CD8-positive, alpha-beta memory T cell (primary cell): ENCODE measurements at places on chromosomes 2 and 18.
A peak's percentile ranks its signal among the peaks of the same experiment; 100 is the strongest.

- H3K36me3 ChIP-seq, result no peaks in the 10 kb centered on the region
- no peak for DNase-seq
- H3K27me3 ChIP-seq, result peaks cover 17% of the 10 kb centered on the region
- no peak overlapping the region for H3K4me3 ChIP-seq
Observed at GRCh38 chr2:127680706-127681287, 5.5 kb upstream of the LIMS2 start.

DNA sequence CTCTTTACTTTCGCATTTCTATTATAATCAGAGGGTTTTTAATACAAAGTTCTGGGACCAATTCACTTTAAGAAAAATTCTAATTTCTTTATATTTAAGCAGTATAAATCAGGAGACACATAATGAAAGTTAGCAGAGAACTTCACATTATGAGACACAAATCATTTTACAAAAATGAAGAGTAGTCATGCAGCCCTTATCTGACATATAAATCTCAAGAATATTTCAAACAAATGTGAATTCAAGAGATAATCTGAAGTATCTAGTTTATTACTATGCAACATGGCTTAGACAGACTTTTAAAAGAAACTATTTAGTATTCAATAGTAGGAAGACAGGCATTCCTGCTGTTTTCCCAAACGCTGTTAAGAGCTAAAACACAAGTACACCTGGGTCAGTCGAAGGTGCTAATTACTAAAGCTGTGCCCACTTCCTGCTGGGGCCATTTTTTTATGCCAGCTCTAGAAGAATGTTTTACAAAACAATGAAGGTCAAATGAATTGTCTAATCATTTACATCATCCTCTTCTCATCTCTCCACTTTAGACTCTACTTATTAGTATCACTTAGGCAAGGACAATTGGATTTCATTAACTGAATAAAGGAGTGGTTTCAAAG lies 40.2 kb downstream of the CWC22 start:
- no peaks in the 10 kb centered on the region for H3K4me1 ChIP-seq
- no peak for DNase-seq
- no peak overlapping the region for H3K4me3 ChIP-seq

- no peak for DNase-seq
- no peak overlapping the region for H3K27ac ChIP-seq
- H3K27me3 ChIP-seq, result peaks cover 16% of the 10 kb centered on the region
Observed at GRCh38 chr2:231034291-231034882, 2.9 kb upstream of the C2orf72 start.

DNA sequence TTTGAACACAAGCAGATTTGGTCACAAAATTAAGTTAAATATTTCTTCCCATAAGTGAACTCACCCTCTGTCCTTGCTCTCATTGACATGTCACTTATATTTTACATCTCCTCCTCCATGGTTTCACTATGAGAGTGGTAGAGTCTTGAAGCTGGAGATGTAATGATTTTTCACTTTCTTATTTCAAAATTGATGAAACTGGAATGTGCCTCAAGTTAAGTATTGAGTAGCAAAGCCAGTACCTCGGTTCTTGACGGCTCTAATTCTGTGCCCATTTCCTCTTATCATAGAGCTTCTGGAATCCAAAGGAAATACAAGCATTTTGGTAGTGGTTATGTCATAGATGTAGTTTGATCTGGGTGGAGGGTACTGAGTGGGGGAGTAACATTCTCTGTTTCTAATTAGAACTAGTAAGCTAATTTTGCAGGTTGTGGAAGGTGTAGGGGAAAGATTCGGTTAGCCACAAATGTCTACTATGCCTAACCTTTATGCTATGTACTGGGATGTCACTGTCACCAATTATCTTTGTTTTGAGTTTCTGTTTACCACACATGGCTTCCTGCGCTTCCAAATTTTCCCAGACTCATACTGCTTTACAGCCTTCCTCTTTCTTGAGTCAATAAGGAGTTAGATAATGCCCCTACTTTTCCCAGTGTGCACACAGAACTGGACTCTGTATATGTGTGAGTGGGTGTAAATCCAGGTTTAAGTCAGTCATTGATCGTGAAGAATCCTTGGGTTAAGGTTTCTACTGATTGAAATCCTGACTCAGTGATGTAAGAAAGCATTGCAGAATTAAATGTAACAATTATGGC lies 96.8 kb downstream of the DIS3L2 start:
- H3K4me1 ChIP-seq, result no peaks in the 10 kb centered on the region
- H3K4me3 ChIP-seq, result no peak overlapping the region
- H3K27me3 ChIP-seq, result no peaks in the 10 kb centered on the region
- no peaks in the 10 kb centered on the region for H3K36me3 ChIP-seq
- no peak overlapping the region for H3K27ac ChIP-seq

- no peaks in the 10 kb centered on the region for H3K4me1 ChIP-seq
- no peak overlapping the region for H3K4me3 ChIP-seq
- no peaks in the 10 kb centered on the region for H3K36me3 ChIP-seq
- DNase-seq, result peak; percentile 11
- no peaks in the 10 kb centered on the region for H3K27me3 ChIP-seq
- H3K27ac ChIP-seq, result no peak overlapping the region
Observed at GRCh38 chr2:235594041-235594440, 100.2 kb downstream of the AGAP1 start.

DNA sequence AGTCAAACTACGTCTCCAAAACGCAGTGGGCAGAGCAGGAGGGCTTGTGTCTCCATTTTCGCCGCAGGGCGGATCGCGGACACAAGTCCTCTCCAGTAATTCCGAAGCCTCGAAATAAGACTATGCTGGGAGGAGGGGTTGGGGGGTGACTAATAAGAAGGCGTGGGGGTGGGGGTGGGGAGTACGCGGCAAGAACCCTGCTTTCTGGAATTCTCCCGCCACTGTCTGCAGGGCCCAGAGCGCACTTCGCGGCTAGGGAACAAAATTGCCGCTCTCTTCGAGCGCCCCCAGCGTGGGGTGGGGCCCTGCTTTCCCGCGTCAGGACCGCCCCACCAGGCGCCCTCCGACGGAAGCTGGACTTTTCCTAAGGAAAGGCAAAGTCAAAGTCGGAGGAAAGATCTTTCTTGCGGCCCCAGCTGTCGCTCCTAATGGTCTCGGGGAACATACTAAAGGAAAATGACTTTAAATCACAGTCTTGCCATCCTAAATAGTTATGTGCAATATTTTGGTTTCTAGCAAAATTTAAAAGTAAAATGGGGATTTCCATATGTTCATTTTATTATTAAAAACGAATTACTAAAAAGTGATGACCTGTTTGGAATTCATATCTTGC lies 11.9 kb downstream of the NR4A2 start:
- H3K4me1 ChIP-seq, result peaks cover 29% of the 10 kb centered on the region
- no peak for DNase-seq
- no peak overlapping the region for H3K27ac ChIP-seq
- H3K4me3 ChIP-seq, result peak overlapping the region; percentile 25

DNA sequence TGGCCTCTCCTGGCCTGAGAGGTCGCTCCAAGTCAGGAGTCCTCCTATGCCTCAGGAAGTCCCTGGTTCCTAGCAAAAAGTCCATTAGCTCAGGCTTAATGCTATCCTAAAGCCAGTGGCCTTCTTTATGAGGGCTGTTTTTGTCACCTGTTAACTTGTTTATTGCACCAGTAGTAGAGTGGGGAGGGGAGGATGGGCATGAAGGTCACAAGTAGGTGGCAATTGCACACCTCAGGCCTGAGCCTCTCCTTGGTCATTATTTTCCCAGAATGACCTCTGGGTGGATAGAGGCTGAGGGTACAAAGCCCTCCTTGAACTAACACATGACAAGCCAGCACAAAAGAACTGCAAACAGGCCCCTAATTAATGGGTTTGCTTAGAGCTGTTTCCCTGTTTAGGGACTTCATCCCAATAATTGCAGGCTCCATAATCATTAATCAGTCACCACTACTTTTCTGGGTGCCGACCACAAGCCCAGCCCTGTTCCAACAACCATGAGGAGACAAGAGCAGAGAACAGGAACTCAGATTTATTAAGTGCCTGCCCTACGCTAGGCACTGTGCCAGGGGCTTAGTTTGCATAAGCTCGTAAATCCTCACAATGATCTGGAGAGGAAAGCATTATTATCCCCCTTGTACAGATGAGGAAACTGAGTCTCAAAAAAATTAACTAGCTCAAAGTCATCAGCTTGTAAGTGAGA lies 123.0 kb upstream of the PKDCC start:
- no peak overlapping the region for H3K27ac ChIP-seq
- H3K4me1 ChIP-seq, result no peaks in the 10 kb centered on the region
- no peaks in the 10 kb centered on the region for H3K27me3 ChIP-seq
- H3K4me3 ChIP-seq, result no peak overlapping the region
- H3K36me3 ChIP-seq, result no peaks in the 10 kb centered on the region

DNA sequence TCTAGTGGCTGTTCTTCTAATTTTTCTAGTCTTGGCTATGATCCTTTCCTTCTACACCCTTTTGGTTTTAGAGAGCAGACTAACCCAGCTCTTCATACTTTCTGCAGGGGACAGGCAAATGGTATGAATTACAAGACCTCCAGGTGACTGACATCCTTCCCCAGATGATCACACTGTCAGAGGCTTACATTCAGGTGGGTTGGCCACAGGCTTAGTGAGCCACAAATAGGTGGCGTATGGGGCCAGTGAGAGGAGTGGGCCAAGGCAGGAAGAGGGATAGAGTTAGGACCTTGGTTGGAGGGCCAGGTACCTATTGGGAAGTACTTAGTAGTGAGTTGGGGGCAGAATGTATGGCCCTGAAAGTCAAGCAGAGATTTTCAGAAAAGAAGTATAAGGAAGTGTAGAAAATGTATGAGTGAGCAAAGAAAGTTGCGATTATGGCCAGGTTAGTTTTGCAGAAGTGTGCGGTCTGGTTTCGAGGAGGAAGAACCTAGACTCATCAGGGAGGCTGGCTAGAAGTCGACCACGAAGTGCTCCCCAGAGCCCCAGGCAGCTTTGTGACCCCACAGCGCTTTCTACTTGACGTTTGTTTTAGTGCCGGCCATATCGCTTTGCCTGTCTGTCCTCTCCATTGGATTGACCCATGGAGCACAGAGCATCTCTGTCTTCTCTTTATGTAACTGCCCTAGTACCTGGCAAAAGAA lies 20.0 kb downstream of the SFTPB start:
- no peaks in the 10 kb centered on the region for H3K4me1 ChIP-seq
- no peak for DNase-seq
- H3K27me3 ChIP-seq, result no peaks in the 10 kb centered on the region
- no peak overlapping the region for H3K27ac ChIP-seq
- H3K4me3 ChIP-seq, result no peak overlapping the region

GRCh38 chr2:64711252-64711800 lies 57.6 kb upstream of the SERTAD2 start:
- no peaks in the 10 kb centered on the region for H3K27me3 ChIP-seq
- no peaks in the 10 kb centered on the region for H3K36me3 ChIP-seq
- no peak overlapping the region for H3K27ac ChIP-seq
- peaks cover 12% of the 10 kb centered on the region for H3K4me1 ChIP-seq
- no peak for DNase-seq
- H3K4me3 ChIP-seq, result no peak overlapping the region

DNA sequence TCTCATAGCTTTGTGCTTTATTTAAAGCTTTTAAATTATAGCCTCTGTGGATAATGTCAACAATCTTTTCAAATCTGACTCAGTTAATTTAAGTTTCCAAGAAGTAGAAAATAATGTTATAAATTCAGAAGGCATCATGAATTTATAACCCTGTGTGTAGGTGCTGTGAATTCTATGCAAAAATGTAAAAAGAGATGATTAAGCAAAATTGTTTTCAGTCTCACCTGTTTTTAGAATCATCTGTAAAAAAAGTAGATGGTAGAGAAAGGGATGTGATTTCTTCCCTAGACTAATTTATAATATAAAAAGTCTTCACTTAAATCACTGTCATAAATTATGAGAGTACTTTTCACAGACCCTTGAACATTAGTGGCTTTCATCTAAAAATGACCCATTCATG lies 85.6 kb upstream of the NOSTRIN start:
- DNase-seq, result no peak
- peaks cover 11% of the 10 kb centered on the region for H3K4me1 ChIP-seq
- no peaks in the 10 kb centered on the region for H3K27me3 ChIP-seq
- no peak overlapping the region for H3K27ac ChIP-seq

GRCh38 chr2:30463535-30463934 lies 16.5 kb downstream of the LCLAT1 start:
- no peaks in the 10 kb centered on the region for H3K36me3 ChIP-seq
- H3K27ac ChIP-seq, result no peak overlapping the region
- H3K4me1 ChIP-seq, result peaks cover 9% of the 10 kb centered on the region
- H3K4me3 ChIP-seq, result no peak overlapping the region
- H3K27me3 ChIP-seq, result no peaks in the 10 kb centered on the region
